CD4-positive, CD25-positive, alpha-beta regulatory T cell (primary cell): ENCODE measurements at places on chromosomes 5 and 9. TPM values are rescaled to one million over a fixed set of nuclear protein-coding genes. Genes with fewer than 3 reads are reported as not detected.

The KCNV2 gene
- not detected for total RNA-seq

The ANKRA2 gene
- total RNA-seq, result 42.9 TPM

The RLN2 gene
- 1.3 TPM for total RNA-seq

The FOXD4L3 gene
- total RNA-seq, result not detected

DNA sequence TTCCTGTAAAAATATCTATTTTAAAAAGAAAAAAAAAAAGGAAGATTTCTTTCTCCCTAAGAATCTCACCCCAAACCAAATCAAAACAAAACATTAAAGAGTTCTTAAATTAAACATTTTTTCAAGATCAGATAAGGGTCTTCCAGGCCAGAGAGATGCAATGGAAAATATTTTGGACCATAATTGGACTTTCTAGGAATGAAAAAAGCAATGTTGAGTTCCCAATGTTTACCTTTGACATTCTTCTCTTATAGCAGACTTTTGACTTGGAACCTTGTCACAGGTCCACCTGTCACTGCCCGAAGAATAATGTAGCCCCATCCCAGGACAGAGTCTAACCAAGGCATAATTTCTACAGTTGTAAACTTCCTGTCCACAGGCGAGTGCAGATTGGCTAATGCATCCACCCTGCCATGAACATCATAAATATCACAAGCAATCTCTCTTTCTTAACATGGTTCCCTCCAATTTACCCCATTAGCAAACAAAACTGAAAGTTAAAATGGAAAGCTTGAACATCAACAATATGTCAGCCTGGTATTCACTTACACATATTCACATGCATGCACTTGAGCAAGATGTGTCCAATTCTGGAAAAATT lies 121.7 kb upstream of the ZNF366 start:
- no peak for DNase-seq
- H3K27me3 ChIP-seq, result peaks cover 3% of the 10 kb centered on the region
- no peak overlapping the region for H3K4me3 ChIP-seq
- no peak overlapping the region for H3K27ac ChIP-seq

DNA sequence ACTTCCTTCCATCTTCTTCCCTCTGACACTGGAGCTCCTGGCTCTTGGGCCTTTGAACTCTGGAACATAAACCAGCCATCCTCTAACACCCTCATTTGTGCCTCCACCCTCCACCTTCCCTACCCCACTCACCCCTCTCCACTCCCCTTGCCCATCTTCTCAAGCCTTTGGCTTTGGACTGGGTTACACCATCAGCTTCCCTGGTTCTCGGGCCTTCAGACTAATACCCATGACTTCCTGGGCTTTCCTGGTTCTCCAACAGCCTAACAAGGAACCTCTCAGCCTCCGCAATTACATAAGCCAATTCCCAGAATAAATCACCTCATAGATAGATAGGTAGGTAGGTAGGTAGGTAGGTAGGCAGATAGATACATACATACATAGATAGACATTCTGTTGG lies 67.1 kb downstream of the FREM1 start:
- H3K4me1 ChIP-seq, result no peaks in the 10 kb centered on the region
- no peak for DNase-seq
- no peak overlapping the region for H3K4me3 ChIP-seq
- no peak overlapping the region for H3K27ac ChIP-seq

- DNase-seq, result no peak
- H3K27ac ChIP-seq, result no peak overlapping the region
- H3K36me3 ChIP-seq, result peaks cover 5% of the 10 kb centered on the region
- no peak overlapping the region for H3K4me3 ChIP-seq
- H3K4me1 ChIP-seq, result peaks cover 8% of the 10 kb centered on the region
These were observed 13.4 kb downstream of the ZBED3 start for GRCh38 chr5:77073667-77074066.

DNA sequence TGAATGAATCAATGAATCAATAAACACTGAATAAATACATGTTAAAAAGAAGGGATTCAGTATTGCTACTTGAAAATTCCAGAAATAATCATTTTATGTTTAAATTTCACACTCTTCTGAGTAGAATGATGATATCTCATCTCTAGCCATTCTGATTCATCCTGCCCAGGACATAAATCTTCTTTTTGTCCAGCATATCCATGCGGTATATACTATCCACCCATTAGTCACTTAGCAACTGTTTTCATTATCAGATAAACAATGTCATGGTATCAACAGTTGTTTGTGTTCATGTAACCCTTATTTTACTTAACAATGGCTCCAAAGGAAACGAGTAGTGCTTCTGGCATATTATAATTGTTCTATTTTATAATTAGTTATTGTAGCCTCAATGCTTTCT lies 432.4 kb upstream of the SMC2 start:
- H3K27me3 ChIP-seq, result no peaks in the 10 kb centered on the region
- no peaks in the 10 kb centered on the region for H3K36me3 ChIP-seq
- DNase-seq, result no peak

- H3K4me1 ChIP-seq, result no peaks in the 10 kb centered on the region
- no peaks in the 10 kb centered on the region for H3K27me3 ChIP-seq
- no peaks in the 10 kb centered on the region for H3K36me3 ChIP-seq
- no peak for DNase-seq
- H3K4me3 ChIP-seq, result no peak overlapping the region
These were observed 191.6 kb upstream of the MSX2 start for GRCh38 chr5:174532455-174533453.

DNA sequence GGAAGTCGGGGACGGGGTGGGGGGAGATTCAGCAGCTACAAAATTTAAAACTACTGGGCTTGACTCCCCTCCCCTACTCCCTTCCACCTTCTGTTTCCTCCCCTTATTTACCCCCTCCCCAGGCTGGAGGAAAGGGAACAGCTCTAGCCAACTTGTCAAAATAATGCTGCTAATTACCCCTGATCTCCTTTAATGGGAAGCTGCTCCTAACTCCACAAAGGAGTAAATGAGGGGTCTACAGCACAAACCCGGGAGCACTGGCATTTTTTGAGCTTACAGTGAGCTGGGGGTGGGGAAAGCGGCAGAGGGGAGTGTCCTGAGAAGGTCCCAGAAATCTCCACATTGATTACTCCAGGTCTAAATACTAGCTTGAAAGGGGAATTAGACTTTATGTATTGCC lies 3.1 kb downstream of the PTCH1 start:
- peaks cover 24% of the 10 kb centered on the region for H3K27me3 ChIP-seq
- DNase-seq, result no peak
- H3K4me1 ChIP-seq, result peaks cover 49% of the 10 kb centered on the region
- H3K27ac ChIP-seq, result no peak overlapping the region
- H3K4me3 ChIP-seq, result no peak overlapping the region
